Esophagus muscularis mucosa (tissue), 4 donors: ENCODE measurements at places on chromosomes 13 and 19. TPM values are rescaled to one million over a fixed set of nuclear protein-coding genes. Genes with fewer than 3 reads are reported as not detected.

DNA sequence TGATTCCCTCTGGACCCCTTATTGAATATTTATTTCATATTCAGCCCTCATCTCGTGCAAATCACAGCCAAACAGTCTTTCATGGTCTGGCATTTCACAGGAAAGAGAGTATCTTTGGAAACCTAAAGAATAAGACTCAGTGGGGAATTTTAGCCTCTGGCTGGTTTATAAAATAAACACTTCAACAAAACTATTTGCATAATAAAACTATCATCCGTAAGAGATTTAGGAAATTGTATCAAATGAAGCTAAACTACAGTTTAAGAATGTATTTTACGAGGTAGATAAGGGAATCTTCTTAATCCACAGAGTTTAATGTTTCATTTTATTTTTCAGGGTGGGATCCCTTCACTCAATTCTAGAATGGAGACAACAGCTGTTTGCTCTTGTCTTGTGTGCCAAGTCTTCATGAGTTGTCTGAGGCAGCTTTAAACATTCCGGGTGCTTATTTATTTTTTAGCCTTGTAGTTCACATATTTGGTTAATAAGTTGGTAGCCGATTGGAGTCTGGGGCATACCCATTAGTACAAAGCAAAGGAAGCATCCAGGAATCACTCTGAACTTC is 634.4 kb upstream of the KLF12 start:
- no peak for DNase-seq

DNA sequence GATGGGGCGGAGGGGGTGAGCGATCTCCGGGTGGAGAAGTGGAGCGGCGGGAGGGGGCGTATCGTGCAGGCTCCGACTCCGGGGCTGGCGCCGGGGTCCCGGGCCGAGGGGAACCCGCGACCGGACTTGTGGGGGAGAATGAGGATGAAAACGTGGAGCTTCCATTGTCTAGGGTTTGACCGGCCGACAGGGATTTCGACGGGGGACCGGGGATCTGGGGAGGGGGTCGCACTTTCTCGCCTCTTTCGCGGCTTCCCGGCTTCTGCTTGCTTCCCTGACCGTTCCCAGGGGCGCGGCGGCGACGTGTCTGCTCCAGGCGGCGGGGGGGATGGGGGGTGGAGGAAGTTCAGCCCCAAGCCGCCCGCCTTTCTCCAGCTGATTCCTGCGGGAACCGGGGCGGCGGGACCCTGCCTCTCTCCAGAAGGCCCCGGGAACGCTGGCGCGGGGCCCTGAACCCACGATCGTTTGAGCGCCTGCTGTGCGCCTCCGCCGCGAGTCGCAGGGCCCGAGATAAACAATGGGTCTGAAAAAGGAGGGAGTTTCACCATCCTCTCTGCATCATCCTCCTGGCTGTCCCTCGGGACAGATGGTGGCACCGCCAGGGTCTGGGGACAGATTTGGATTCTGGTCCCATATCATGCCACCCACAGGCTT is 790 bp downstream of the TPM4 start:
- DNase-seq, result peak; percentile 91

GRCh38 chr13:39804332-39805210 is 149.1 kb downstream of the COG6 start:
- DNase-seq, result no peak

- DNase-seq, result no peak
Observed at GRCh38 chr13:105047676-105048295, 1487.7 kb downstream of the EFNB2 start.

GRCh38 chr19:54084410-54084809 is 3.2 kb upstream of the TARM1 start:
- no peak for DNase-seq

- no peak for DNase-seq
Observed at GRCh38 chr13:100473087-100473486, 115.5 kb downstream of the GGACT start.

- no peak for DNase-seq
Observed at GRCh38 chr19:44865196-44865767, 19.2 kb downstream of the NECTIN2 start.

DNA sequence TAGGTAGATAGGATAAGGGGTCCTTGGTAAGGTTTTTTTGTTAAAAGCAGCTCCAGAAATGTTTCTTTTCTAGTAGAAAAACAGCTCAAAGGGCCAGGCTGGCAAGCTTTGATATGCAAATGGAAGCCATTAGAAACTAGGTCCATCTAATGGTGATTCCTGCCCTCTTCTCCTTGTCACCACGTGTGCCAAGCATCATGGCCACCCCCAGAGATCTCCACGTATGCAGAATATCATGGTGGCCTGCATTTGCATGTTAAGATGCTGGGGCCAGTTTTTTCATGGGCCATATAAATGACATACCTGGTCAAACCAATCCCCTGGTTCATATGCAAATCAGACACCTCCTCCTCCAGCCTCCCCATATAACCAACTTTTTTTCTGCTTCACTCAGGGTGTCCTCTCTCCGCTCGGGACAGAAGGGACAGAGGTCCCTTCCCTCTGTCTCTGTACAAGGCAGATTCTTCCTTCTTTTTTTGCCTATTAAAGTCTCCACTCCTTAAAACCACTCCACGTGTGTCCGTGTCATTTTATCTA is 1335.9 kb downstream of the UQCRFS1 start:
- DNase-seq, result peak; percentile 24

DNA sequence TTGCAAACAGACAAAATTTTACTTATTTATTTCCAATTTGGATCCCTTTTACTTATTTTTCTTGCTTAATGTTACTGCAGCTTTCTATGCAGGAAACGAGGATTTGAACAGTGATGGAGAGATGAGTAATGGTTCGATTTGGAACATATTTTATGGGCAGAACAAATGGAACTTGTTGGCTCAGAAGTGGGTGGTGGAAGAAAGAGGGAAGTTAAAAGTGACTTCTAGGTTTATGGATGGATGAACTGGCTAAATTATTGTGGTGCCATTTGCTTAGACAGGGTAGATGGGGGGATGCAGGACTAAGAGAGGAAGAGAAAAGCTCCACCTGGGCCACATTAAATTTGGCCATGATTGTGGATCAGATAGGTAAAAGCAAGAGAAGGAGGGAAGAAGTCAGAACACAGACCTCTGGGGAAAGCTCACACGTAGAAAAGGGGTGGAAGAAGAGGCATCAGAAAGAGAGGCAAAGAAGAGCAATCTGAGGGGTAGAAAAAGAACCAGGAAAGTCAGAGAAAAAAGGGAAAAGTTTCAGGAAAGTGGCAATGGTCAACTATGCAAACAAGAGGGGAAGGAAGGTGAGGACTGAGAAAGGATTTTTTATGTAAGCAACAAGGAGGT is 768 bp upstream of the CYSLTR2 start:
- DNase-seq, result peak; percentile 55

GRCh38 chr19:16022251-16022650 is 54.0 kb upstream of the TPM4 start:
- DNase-seq, result no peak

- no peak for DNase-seq
Observed at GRCh38 chr13:103078158-103078557, 11.9 kb upstream of the SLC10A2 start.

DNA sequence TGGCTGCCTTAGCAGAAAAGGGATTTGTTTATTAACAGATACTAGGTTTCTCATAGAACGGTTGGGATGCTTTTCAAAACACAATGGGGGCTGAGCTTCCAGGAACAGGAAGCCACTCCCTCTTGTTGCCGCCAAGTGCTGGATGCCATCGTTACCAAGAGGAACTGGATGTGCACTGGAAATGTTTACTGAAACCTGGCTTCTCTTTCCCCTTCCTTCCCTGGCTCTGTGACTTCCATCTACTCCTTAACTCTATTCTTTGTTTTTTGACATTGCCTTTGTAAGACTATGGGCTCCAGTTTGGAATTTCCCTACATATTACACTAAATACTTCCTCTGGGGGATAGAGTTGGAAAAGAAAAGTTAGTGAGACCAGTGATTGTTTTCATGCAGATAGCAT is 11.7 kb upstream of the KL start:
- no peak for DNase-seq

DNA sequence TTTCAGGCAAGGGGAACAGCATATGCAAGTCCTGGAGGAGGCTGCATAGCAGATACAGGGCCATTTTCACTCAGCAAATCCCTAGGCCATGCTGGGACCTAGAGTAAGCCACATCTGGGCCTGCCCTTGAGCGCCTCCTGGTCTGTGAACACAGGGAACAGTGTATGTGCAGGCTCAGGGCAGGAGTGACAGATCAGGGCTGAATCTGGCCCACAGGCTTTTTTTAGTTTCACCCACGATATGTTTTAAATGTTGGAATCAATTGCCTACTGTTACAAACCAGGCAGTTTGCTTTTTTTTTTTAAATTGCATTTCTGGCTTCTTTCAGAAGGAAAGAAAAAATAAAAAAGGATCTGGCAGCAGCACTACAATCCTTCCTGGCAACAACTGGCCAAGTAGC is 1.5 kb upstream of the TMEM145 start:
- DNase-seq, result no peak

GRCh38 chr13:72953391-72953965 is 105.3 kb upstream of the KLF5 start:
- DNase-seq, result no peak

DNA sequence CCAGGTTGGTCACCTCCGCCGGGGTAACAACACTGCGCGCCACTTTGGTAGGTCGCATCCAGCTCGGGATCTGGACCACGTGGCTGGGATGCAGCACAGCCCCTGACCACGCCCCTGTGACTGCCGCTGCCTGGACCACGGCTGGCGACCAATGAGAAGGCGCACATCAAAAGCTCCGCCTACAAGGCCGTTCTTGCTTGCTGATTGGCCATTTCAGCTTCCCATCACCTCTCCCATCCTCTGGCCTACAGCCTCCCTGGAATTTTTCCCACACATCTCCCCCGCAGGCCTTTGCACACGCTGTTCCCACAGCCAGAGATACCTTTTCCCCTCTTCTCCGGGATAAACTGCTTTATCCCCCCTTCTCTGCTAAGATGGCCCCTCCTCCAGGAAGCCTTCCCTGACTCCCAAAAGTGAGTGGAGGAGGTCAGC is 12.5 kb upstream of the MAP1S start:
- DNase-seq, result no peak

DNA sequence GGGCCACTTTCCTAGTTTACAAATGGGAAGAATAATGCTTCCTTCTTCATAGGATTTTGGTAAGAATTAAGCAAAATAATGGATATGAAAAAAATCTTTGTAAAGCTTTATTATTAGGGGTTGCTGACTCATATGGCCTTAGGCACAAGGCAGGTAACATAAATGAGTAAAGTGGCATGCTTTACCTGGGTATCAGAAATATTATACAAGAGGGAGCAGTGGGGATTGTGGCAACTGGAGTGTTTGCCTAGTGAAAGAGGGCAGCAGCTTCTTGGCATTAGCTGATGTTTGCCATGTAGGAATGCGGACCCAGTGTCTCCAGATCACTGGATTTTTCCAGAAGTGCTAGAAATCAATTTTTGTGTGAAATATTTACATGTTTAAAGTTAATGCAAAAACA is 19.5 kb downstream of the WDFY2 start:
- DNase-seq, result no peak

DNA sequence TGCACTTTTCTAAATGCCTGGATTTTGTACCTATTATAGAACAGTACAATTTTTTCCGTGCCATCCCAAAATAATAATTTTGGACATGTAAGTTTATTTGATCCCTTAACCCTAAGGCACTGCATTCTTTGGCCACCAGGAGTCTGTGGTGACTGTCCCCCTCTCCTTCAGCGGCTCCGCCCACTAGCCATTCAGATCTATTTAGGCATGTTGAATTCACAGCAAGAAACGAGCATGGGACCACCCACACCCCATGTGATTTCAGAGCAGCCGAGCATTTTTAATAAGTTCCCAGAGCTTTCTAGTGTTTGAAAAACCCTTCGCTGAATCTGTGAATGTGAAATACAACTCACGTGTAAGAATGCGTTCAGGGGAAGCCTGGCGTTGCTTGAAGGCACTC is 567.5 kb downstream of the MYO16 start:
- DNase-seq, result no peak

NOP53 gene
- 460 TPM for total RNA-seq

DGKH gene
- total RNA-seq, result 19.1 TPM

ZNF536 gene
- total RNA-seq, result 6.9 TPM

SLC17A7 gene
- 1.6 TPM for total RNA-seq

PSG2 gene
- not detected for total RNA-seq
